ENCODE measurements at places on chromosomes 2 and 18.

DNA sequence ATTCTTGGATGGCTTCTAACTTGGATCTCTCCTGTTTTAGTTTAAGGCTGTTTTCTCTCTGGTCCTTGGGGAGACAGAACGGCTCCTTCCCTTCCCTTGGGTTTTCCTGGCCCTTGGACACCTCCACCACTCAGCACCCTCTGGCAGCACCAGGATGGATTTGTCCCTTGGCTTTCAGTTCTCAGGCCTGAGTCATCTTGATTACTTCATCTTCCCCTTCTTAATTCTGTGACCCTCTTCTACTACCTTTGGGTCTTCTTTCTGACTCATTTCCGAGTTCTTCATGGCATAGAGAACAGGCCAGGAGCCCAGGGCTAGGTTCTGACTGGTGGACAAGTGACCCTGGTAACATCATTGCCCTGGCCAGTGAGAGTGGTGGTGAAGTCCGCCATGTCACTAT lies 14.9 kb downstream of the IGFBP2 start:
- DNase-seq, result no peak

DNA sequence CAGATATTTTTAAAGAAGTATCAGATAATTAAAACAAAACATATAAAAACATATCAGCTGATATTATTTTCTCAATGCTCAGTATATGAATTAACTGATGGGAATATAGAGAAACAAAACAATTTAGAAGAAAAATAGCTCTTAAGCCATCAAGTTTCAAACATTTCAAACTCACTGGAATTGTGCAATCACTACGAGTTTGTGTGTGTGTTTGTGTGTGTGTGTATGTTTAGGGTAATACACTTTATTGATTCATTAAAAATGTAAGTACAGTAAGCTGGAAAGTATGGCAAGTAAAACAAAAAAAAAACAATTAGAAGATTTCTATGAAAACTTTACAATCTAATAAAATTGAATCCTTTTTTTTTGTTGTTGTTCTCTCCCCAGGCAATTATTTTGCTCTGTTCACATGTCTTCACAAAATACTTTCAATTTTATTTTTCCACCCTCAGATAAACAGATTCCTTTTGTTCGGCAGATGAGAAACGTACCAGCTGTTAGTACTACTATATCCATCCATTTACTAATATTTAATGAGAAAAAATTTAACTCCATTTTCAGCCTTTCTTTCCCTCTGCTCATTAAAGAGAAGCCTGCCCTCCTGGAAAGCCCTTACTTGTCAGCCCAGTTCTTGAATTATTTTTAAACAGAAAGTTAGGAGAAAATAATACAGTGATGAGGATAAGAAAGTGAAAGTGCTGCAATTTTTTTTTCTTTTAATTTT lies 87.6 kb downstream of the SLC8A1 start:
- DNase-seq, result no peak

- DNase-seq, result no peak
These were observed 138.4 kb upstream of the HS6ST1 start for GRCh38 chr2:128457006-128457604.

GRCh38 chr2:55419233-55419678 lies 400 bp downstream of the CCDC88A start:
- no peak for DNase-seq

DNA sequence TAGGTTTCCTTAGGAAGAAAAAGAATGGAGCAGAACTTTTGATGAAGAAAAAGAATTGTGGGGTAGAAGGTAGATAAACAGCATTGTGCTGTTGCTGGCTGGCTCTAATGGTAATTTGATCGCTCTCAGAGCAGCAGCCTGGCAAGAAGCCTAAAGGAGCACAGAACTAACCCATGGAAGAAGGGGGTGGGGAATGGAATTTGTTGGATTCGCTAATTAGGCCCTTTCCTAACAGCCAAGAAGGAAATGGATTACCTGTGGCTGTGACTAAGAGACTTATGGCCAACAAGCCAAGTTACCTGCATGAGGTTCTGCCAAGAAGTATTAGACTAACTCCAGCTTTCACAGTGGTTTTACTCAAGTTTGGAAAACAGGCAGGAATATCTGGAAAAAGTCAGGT lies 210.6 kb downstream of the IKZF2 start:
- DNase-seq, result peak; percentile 10

DNA sequence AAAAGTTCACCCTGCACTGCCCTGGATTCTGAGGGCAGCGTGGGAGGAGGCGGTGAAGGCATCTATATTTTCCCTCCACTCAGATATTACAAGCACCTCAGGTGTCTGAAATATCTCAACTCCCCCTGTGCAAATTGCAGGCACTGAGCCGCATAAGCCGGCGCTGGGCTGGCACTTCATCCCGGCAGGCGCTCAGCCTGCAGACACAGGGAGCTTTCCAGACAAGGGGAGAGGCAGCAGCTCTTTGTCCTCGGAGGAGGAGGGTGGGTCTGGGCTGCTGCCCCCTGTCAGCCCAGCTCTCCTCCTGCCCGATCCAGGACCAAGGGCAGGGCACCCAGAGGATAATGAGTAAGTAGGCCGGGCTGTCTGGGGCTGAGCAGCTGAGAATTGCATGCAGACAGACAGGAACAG lies 189.3 kb upstream of the MYT1L start:
- DNase-seq, result no peak

DNA sequence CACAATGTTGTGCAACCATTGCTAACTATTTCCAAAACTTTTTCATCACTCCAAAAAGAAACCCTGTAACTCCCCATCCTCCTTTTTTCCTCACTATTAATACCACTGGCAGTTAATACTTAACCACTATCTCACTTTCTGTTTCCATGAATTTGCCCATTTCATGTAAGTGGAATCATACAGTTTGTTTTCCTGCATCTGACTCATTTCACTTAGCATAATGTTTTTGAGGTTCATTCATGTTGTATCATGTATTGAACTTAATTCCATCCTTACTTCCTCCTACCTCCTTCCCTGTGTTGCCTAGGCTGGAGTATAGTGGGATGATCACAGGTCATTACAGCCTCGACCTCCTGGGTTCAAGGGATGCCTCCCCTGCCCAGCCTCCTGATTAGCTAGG lies 68.3 kb downstream of the FAM117B start:
- DNase-seq, result no peak

DNA sequence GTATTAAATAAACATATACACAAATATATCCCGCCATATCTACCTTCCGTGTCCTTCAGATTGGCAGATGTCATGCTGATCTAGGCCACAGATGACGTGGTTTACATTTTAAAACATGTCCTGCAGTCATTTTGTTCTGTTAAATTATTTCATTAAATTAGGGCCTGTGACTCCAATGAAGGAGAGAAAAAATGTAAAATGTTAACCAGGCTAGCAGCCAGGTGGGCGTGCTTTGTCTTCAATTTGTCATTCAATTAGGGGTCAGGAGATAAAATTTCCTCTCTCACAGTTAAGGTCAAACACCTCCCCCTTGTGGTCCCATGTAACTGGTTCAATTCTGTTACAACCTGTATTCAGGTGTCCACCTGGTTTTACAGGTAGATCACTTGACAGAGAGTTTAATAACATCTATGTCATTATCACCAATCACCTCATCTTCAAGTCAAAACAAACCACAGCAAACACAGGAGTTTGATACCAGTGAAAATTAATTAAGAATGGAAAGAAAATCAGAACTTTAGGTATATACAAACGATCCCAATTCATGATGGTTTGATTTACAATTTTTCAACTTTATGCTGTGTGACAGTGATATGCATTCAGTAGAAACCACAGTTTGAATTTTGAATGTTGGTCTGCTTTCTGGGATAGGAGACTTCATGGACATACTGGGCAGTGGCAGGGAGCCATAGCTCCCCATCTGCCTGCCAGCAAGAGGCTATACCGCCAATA lies 339.4 kb downstream of the CMPK2 start:
- DNase-seq, result no peak

DNA sequence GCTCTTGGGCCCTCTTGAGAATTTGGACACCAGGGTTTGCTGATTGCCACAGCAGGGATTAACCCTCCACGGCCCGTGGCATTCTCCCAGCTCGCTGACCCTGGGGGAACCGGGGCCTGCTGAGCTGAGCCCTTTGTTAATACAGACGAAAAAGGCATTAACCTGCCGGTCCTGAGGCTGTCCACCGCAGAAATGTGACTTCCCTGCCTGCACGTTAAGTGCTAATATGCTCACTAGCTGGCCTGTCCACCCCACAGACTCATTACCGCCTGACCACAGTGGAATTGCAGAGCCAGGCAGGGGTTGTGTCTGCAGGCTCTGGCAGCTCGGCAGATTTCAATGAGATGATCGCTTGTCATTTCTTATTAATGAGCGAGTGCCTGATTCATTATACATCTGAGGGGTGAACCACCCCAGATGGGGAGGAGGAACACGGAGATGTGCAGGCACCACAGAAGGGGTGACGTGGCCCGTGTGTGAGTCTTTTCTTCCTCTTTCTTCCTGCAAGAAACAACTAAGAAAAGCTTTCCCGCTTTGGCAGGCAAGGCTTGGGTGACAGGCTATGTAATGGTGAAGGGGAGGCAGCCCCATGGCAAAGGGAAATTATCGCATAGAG lies 126.0 kb downstream of the GLI2 start:
- no peak for DNase-seq

GRCh38 chr18:42363446-42364441 lies 408.7 kb downstream of the PIK3C3 start:
- no peak for DNase-seq

- DNase-seq, result no peak
These were observed 380.4 kb upstream of the POU3F3 start for GRCh38 chr2:104473546-104473945.

DNA sequence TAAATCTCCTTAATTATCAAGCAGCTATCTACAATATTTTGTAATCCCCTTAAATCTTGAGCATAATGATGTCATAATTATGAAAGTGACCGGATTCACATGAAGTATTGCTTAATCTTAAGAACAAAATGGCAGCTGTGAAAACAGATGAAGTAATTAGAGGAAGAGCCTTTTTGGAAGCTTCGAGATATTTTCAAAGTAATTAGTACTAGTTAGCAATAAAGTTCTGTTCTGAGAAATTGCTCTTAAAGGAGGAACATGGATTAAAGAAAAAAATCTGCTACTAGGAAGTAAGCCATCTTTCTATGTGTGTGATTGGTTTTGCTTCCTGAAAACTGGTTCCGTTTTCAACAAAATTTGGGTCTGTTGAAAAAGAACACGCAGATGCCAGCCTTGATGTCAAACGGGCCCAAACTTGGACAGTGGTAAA lies 18.3 kb downstream of the CLUL1 start:
- no peak for DNase-seq

- no peak for DNase-seq
These were observed 254.2 kb downstream of the CDH2 start for GRCh38 chr18:27922780-27923179.

GRCh38 chr18:6728809-6729246 lies 688 bp upstream of the ARHGAP28 start:
- no peak for DNase-seq

GRCh38 chr2:217866457-217866856 lies 136.3 kb downstream of the TNS1 start:
- no peak for DNase-seq

GRCh38 chr2:187302116-187302515 lies 145.9 kb downstream of the CALCRL start:
- no peak for DNase-seq

- no peak for DNase-seq
These were observed 52.7 kb upstream of the ODC1 start for GRCh38 chr2:10500601-10501361.

GRCh38 chr2:220708366-220708765 lies 863.7 kb downstream of the EPHA4 start:
- DNase-seq, result no peak

DNA sequence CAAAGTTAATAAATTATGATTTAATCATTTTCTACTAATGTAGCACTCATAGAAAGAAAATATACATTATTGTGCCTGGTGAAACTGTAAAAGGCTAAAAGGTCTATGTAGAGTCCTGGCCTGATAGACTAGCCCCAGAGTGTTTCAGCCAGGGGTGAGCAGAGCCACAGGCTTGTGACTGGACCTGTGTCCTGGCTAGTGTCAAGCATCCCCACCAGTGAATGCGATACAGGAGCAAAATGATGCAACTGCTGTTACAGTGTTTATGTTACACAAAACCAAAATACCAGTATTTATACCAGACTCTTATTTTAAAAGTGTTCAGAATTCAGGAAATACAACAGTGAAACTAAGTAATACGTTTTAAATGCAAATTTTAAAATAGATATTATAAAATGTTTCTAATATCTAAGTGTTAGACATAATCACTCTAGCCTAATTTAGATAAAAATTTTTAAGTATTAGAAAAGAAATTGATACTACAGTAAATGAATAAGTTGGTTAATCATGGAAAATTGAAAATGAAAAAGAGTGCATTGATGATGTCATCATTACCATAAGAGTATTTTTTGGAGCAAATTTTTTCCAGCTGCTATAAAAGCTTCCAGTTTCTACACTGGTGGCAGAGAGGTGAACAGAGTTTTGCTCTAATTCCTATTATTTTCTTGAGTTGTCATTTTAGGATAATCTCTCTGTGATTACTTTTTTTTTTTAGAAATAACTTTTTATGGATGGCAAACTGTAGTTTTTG lies 6.2 kb upstream of the TSPYL6 start:
- no peak for DNase-seq

DNA sequence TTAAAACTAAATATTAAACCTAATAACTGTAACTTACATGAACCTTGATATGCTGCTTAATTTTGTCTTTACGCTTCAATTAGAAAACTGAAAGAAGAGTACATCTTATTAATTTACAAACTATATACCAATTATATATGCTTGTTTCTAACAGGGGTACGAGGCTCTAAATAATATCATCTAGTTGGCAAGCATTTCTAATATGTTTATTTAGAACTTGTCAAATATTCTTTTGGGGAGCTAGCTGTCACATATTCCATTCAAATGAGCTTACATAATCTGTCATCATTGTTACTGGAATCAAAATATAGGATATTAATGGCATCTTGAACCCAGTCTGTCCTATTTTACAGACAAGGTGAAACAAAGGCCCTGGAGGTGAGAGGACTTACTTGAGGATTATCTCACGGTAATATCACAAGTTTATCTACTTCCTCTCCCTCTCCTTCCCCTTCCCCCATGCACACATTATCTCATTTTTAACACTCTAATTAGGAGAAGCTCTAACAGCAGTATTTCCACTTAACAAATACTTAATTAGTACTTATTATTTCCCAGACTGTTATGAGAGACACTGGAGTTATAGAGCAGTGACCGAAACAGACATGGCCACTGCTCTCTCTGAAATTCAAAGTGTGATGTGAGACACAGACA lies 3.5 kb downstream of the PRKD3 start:
- DNase-seq, result no peak

GRCh38 chr18:41923446-41923845 lies 31.6 kb upstream of the PIK3C3 start:
- DNase-seq, result no peak

- DNase-seq, result no peak
These were observed 123.2 kb downstream of the KCTD1 start for GRCh38 chr18:26425148-26425531.

GRCh38 chr2:112754564-112754963 lies 9.8 kb downstream of the CKAP2L start:
- no peak for DNase-seq

All from muscle of arm (tissue), 14 donors.